ENCODE measurements at places on chromosomes 7 and 10.
A peak's percentile ranks its signal among the peaks of the same experiment; 100 is the strongest.

DNA sequence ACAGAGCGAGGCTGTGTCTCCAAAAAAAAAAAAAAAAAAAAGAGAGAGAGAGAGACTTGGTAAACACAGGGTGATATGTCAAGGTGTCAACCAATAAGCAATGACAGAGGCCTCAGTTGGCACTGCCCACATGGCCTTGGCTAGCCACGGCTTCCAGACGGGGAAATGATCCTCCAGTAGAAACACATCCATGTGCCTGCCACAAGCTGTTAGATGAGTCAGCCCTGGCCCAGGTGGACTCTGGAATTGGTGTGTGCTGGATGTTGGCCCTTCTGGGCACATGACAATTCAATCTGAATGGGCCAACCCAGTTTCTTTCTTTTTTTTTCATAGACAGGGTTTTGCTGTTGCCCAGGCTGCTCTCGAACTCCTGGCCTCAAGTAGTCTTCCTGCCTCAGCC, 13.7 kb downstream of the RFC2 start:
- peaks cover 66% of the 10 kb centered on the region for H3K36me3 ChIP-seq
- no peaks in the 10 kb centered on the region for H3K27me3 ChIP-seq
- DNase-seq, result no peak
- no peaks in the 10 kb centered on the region for H3K4me1 ChIP-seq
- no peak overlapping the region for H3K4me3 ChIP-seq
- no peak overlapping the region for H3K27ac ChIP-seq

GRCh38 chr10:59125666-59126065, 50.8 kb upstream of the PHYHIPL start:
- no peaks in the 10 kb centered on the region for H3K36me3 ChIP-seq
- no peaks in the 10 kb centered on the region for H3K27me3 ChIP-seq
- no peak overlapping the region for H3K4me3 ChIP-seq
- no peaks in the 10 kb centered on the region for H3K4me1 ChIP-seq

- no peak for DNase-seq
- no peaks in the 10 kb centered on the region for H3K36me3 ChIP-seq
- no peaks in the 10 kb centered on the region for H3K4me1 ChIP-seq
- H3K27ac ChIP-seq, result no peak overlapping the region
- H3K4me3 ChIP-seq, result no peak overlapping the region
Measured at GRCh38 chr7:28088032-28088431, 92.6 kb downstream of the JAZF1 start.

DNA sequence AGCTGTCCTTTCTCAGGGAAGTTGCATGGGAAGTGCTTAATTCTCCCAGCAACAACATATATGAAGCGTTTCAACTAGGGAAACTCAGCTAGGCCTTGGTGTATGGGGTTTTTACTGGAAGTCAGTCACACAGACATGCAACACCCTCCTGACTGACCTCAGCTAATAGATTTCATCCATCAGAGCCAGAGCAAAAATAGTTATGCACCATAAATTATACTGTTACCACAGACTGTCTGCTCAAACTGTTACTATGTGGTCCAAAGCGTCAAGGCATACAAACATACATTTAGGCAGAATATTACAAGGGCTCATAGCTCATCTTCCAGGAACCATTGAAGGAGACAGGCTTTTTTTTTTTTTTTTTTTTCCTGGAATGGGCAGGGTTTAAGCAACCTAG, 417.9 kb downstream of the ANKRD7 start:
- no peak overlapping the region for H3K4me3 ChIP-seq
- no peak for DNase-seq
- H3K36me3 ChIP-seq, result no peaks in the 10 kb centered on the region

- H3K4me3 ChIP-seq, result no peak overlapping the region
- no peak for DNase-seq
- no peaks in the 10 kb centered on the region for H3K36me3 ChIP-seq
- H3K27me3 ChIP-seq, result no peaks in the 10 kb centered on the region
- H3K27ac ChIP-seq, result no peak overlapping the region
Measured at GRCh38 chr7:128794020-128794419, 2.3 kb downstream of the CCDC136 start.

- H3K27me3 ChIP-seq, result no peaks in the 10 kb centered on the region
- no peak overlapping the region for H3K4me3 ChIP-seq
- no peaks in the 10 kb centered on the region for H3K4me1 ChIP-seq
- DNase-seq, result no peak
- H3K36me3 ChIP-seq, result no peaks in the 10 kb centered on the region
- H3K27ac ChIP-seq, result no peak overlapping the region
Measured at GRCh38 chr7:130322615-130323014, 22.0 kb upstream of the CPA5 start.

DNA sequence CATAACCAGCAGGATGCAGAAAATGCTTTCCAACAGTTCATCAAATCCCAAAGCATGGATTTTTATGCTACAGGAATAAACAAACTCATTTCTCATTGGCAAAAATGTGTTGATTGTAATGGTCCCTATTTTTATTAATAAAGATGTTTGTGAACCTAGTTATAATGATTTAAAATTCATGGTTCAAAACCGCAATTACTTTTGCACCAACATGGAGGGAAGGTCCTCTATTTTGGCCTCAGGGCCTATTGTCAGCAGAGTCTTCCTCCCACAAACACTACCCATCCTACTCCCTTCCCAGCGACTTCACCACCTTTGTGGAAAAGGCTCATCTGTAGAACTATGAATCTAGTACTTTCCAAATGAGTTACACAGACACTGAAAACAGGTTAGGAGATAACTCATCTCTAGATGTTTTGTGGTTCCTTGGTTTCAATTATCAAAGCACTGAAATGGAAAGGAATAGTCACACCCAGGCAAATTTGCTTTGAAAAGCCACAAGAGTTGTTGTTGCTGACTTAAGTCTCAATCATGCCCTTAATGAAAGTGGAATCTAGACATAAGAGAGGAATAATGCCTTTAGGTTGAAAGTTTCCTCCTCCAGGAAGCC, 59.4 kb upstream of the FRMD4A start:
- no peak overlapping the region for H3K4me3 ChIP-seq
- no peaks in the 10 kb centered on the region for H3K36me3 ChIP-seq
- no peak for DNase-seq
- H3K27ac ChIP-seq, result no peak overlapping the region
- no peaks in the 10 kb centered on the region for H3K27me3 ChIP-seq
- H3K4me1 ChIP-seq, result peaks cover 4% of the 10 kb centered on the region

DNA sequence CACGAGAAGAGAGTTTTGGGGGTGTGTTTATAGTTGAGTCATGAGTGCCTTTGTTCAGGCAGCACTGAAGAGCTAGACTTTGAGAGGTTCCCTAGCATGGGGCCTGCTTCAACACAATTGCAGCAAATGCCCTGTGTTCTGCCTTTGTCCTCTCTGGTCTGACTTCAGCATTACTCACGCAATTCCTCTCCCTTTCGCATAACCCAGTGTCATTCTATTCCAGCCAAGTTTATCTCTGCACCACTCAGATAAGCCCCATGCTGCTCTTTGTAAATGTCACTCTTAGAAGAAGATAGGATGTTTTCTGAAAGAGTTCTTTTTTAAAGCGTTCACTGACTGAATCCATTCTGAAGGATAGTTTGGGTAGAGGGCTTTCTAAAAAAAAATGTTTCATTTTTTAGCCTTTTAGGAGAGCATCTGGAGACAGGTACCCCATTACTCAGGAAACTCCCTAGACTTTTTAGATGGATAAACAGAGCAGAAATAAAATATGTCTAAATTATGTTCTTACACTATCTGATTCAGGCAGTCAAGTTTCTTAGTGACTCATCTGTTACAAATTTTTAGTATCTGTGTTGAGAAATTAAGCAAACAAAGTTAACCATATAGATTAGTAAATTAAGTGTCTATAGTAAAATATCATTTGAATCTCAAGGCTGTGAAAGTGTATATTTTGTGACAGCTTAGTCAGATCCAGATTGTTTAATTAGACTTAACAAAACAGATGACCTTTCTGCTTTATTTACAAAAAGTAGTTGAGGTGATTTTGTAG, 318.5 kb downstream of the GPR158 start:
- no peak overlapping the region for H3K4me3 ChIP-seq
- no peaks in the 10 kb centered on the region for H3K36me3 ChIP-seq
- H3K27me3 ChIP-seq, result no peaks in the 10 kb centered on the region
- H3K4me1 ChIP-seq, result no peaks in the 10 kb centered on the region
- no peak for DNase-seq

DNA sequence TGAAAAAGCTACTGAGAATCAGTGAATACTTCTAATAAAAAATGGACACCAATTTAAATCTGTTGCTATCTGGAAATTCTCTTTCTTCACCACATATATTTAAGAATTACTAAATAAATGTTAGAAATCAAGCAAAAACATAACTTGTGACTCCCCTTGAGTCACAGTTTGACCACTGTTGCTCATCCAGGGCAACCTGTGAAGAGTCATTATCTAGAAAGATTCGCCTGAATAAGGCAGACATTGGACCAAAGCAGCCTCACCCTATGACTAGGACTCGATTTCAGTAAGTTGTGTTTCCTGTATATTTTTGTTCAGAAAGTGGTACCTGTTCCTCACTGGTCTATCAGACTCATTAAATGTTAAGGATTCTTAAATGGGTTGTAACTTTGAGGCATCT, 572.4 kb downstream of the ATRNL1 start:
- DNase-seq, result no peak
- H3K36me3 ChIP-seq, result no peaks in the 10 kb centered on the region
- H3K4me3 ChIP-seq, result no peak overlapping the region
- H3K4me1 ChIP-seq, result no peaks in the 10 kb centered on the region

DNA sequence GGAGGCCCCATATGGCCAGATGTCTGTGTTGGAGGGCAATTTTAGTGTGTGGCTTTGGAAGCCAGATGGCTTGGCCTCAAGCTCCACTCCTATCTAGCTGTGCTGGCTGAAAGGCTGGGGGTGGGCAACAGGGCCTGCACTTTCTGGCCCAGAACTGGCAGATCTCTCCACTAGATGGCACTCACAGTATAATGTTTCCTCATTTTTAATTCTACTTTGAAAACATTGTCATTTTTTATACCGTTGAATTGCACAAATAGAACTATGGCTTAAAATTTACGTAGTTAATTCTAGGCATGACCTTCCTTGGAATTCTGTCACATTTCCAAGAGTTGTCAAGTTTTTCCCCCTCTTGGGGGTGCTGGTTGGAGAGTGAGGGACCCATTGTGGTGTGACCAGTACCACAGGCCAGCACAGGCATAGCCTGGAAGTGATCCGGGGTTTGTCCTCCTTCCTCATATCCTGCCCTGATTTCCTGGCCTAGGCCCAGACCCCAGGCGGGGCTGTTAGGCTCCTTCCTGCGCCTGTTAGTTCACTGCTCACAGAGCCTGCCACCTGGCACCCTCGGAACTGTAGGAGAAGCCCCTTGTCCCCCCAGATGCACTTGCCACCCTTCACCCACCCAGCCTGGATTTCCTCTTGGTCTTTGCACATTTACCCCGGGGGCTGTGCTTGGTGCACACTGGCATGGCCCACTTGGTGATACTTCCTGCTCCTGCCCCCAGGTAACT, 52.8 kb downstream of the ARHGAP22 start:
- H3K4me1 ChIP-seq, result no peaks in the 10 kb centered on the region
- H3K36me3 ChIP-seq, result no peaks in the 10 kb centered on the region
- no peak for DNase-seq
- no peak overlapping the region for H3K4me3 ChIP-seq
- H3K27ac ChIP-seq, result no peak overlapping the region

GRCh38 chr7:25894002-25894901, 257.7 kb upstream of the NFE2L3 start:
- H3K4me1 ChIP-seq, result peaks cover 6% of the 10 kb centered on the region
- no peak overlapping the region for H3K4me3 ChIP-seq
- no peaks in the 10 kb centered on the region for H3K27me3 ChIP-seq
- H3K27ac ChIP-seq, result no peak overlapping the region
- H3K36me3 ChIP-seq, result no peaks in the 10 kb centered on the region

DNA sequence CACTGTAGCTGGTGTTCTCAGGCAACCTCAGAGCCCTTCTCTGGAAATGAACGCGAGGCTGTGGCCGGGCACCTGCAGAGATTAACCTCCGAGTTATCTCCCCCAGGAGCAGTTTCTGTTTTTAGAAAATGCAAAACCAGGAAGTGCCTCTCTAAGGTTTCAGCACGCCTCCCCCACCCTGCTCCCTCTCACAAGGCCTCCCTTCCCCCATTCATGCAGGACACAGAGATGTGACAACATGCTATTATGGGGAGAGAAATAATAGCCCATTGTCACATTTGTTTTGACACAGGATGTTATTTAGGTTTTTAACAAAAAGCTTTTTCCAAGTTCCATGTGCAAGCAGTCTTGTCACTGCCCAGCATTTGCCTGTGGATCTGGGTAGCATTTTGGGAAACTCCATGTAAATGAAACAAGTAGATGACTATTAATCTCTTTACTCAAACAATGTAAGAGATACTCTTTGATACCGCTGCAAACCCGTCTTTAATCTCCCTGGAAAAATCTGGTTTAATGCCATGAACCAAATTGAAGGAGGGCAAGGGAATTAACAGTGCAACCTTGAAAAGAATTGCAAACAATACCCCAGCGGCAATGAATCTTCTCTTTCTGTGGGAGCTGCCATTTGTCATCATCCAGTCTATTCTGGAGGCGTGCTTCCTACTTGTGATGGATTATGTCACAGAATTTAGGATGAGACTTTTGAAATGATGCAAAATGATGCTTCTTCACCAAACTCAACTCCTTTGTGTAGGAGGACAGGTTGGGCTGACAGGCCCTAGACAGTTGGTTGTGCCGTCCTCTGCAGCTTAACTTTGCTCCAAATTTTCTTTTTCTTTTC, 86.5 kb upstream of the NMT2 start:
- H3K27me3 ChIP-seq, result no peaks in the 10 kb centered on the region
- no peak for DNase-seq
- peaks cover 10% of the 10 kb centered on the region for H3K4me1 ChIP-seq
- no peaks in the 10 kb centered on the region for H3K36me3 ChIP-seq
- H3K4me3 ChIP-seq, result peak overlapping the region; percentile 67
- H3K27ac ChIP-seq, result peak overlapping the region; percentile 28

- no peaks in the 10 kb centered on the region for H3K4me1 ChIP-seq
- H3K36me3 ChIP-seq, result no peaks in the 10 kb centered on the region
- no peak overlapping the region for H3K4me3 ChIP-seq
- no peaks in the 10 kb centered on the region for H3K27me3 ChIP-seq
Measured at GRCh38 chr10:29081951-29082685, 206.8 kb upstream of the LYZL1 start.

DNA sequence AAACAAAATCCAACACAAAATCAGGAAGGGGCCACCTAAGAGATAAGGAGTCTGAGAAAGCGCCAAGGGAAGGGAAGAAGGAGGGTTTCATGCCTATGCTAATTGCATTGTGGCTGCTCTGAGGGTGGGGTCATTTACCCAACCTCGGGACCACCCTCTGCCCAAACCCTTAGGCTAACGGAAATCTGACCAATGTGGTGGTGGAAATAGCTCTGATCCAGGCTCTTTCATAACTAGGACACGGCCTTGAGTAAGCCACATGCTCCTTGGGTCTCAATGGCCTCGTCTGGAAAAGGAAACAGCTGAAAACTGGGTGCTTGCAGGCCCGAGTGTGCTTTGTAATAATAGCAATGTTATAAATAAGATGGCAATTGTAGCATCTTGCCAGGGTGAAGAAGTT, 14.9 kb upstream of the SRGN start:
- H3K27ac ChIP-seq, result no peak overlapping the region
- no peaks in the 10 kb centered on the region for H3K4me1 ChIP-seq
- no peak for DNase-seq
- no peaks in the 10 kb centered on the region for H3K36me3 ChIP-seq
- no peaks in the 10 kb centered on the region for H3K27me3 ChIP-seq

Data from effector memory CD4-positive, alpha-beta T cell (primary cell).